ENCODE measurements at places on chromosomes 16 and 17.
A peak's percentile ranks its signal among the peaks of the same experiment; 100 is the strongest.

GRCh38 chr16:24789881-24790280 is 55.9 kb upstream of the SLC5A11 start:
- DNase-seq, result no peak

DNA sequence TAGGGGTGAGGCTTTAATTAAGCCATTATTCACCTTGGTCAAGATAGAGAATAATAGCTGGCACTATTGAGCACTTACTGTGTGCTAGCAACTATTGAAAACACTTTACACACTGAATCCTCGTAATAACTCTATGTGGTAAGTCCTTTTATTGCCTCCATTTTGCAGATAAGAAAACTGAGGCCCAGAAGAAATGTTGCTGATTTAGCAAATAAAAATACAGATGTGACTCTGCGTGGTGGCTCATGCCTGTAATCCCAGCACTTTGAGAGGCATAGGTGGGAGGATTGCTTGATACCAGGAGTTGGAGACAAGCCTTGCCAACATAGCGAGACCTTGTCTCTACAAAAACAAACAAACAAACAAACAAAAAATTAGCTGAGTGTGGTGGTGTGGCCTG is 19.4 kb downstream of the OTOA start:
- no peak for DNase-seq

GRCh38 chr16:31092330-31092729 is 2.3 kb downstream of the VKORC1 start:
- no peak for DNase-seq

- no peak for DNase-seq
These were observed 73.9 kb downstream of the CDH13 start for GRCh38 chr16:82700541-82701235.

GRCh38 chr17:77002103-77003045 is 134.2 kb downstream of the MGAT5B start:
- DNase-seq, result no peak

- DNase-seq, result no peak
These were observed 348 bp upstream of the FTSJ3 start for GRCh38 chr17:63827801-63828221.

- DNase-seq, result no peak
These were observed 59.3 kb downstream of the TMEM235 start for GRCh38 chr17:78290721-78291120.

DNA sequence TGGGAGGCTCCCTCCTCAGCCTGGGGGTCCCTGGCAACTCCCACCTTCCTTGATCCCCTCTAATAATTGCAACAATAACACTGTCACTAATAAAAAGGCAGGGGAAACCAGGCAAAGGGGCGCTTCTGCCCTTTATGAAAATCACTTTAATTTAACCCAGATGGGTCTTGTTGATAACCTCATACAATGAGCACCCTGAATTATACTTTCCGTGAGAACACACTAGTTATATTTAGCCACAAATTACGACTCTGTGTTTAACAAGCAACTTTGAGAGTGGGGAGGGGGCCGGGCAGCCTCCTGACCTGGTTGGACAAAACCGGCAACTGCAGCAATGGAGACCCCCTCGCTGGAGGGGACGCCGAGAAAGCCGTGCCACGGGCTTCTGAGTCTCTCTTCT is 5.7 kb upstream of the BAHCC1 start:
- DNase-seq, result no peak

DNA sequence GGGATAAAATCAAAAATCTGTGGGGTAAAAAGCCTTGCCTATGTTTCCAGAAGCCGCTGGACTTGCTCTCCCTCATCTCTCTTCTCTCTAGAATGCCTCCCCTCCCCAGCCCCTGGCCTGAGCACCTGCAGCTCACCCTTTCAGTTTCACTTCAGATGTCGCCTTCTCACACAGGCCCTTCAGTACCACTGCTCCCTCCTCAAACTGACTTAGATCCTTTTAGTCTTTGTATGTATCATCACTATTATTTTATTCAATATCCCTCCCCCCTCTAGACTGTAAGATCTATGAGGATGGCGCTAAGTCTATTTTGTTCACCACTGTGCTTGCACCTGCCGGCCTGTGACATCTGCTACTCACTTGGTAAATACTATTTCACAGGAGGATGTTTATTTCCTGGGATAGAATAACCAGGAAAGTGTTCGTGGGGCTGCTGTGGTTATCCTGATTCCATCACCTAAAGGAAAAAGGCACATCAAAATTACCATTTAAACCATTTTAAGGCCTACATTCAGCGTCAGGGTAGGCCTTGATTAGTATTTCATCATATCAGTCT is 122.3 kb downstream of the MRTFB start:
- DNase-seq, result no peak

- DNase-seq, result no peak
These were observed 9.3 kb downstream of the GAS2L2 start for GRCh38 chr17:35743626-35744328.

- DNase-seq, result no peak
These were observed 24.6 kb downstream of the FZD2 start for GRCh38 chr17:44581868-44582267.

DNA sequence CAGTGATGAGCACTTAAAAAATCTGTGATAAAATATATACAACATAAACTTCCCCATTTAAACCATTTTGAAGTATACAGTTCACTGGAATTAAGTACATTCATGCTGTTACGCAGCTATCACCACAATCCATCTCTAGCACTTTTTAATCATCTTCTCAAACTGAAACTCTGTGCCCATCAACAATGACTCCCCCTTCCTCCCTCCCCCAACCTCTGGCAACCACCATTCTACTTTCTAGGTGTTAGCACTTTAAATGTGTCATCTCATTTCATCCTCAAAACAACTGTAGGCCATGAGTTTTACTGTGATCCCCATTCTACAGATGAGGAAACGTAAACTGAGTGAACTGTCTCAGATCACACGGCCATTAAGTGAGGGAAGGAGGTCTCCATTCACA is 13.8 kb upstream of the TMEM98 start:
- DNase-seq, result no peak

DNA sequence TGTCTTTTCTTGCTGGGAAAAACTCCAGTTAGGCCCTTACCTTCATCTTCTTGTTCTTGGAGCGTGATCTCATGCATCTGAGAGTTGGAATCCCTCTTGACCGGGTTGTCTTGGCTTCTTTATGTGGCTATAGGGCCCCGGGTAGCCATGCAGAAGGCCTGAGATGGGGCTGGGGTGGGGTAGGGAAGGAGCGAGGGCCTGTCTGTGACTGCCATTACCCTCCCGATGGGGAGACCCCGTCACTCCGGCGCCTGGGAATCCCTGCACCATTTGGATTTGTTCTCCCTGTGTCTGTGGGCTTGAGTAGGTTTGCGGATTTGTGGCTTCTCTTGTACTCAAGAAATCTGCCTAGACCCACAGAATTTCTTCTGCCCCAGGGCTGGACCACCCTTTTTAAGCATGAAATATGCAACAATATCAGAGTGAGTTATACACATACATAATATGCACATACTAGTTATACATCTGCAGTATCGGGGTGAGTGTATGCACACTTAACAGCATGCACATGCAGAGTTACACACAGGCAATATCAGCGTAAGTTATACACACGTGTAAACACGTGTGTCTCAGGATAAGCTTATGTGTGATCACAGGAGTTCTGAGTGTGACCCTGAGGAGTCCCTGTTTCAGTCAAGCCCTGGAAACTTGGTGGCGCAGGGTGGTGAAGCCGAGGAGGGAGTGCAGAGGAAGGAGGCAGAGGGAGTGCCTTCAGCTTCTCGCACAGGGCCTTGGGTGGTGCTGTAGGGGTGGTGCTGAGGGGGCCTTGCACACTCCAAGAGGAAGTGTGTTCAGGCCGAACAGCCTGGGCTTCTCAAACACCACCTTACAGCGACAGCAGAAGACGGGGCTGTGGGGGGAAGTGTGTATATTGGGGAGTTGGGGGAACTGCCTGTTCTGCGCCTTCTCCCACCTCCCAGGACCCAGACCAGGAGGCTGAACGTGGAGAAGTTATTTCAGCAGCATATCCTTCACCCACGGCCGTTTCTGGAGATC is 18.5 kb downstream of the CCDC42 start:
- no peak for DNase-seq

- DNase-seq, result peak; percentile 35
These were observed 18.8 kb downstream of the TNRC6A start for GRCh38 chr16:24748242-24748641.

GRCh38 chr17:57678393-57678792 is 66.7 kb downstream of the CCDC182 start:
- DNase-seq, result no peak

- DNase-seq, result no peak
These were observed 13.4 kb downstream of the CASC3 start for GRCh38 chr17:40153603-40154236.
